HCT116 (cell line): ENCODE measurements at places on chromosomes 1 and 21. TPM values are rescaled to one million over a fixed set of nuclear protein-coding genes. Genes with fewer than 3 reads are reported as not detected.

The TMPRSS15 gene
- not detected for total RNA-seq

GRCh38 chr1:61428146-61428545 is 296.8 kb downstream of the TM2D1 start:
- no peak for DNase-seq
- H3K27ac ChIP-seq, result no peak overlapping the region
- H3K4me1 ChIP-seq, result peaks cover 3% of the 10 kb centered on the region; the same call in 1 of the 2 replicates
- H3K27me3 ChIP-seq, result no peaks in the 10 kb centered on the region

- no peaks in the 10 kb centered on the region; the same call in 1 of the 2 replicates for H3K4me1 ChIP-seq
- H3K27ac ChIP-seq, result no peak overlapping the region
These were observed 2.8 kb downstream of the LAPTM5 start for GRCh38 chr1:30754684-30755171.

The PLEKHG5 gene
- 33.0 TPM for total RNA-seq

DNA sequence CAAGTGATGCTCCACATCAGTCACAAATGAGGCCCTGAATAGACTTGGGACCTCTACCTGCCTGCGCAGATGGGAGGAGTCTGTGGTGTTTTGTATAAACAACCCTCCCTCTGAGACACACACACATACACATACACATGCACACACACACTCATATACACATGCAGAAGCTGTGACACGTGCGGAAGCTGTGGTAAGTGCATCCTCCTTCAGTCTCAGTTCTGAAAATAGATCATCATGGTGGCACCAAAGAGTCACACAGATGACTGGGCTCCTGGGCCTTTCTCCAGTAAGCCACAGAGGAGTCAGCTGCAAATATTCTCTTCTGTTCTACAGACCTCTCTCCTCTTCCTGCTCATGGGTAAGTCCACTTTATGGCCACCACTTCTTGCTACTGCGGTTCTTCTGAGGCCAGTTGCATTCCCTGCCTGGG is at the start of gene LY9:
Gene LY9, plus strand, starts transcription at position 224 of the 433 bp plus-strand sequence. Its CDS starts 14 bp downstream, at position 238.
- no peaks in the 10 kb centered on the region for H3K4me1 ChIP-seq
- no peak for DNase-seq
- no peaks in the 10 kb centered on the region for H3K27me3 ChIP-seq
- H3K4me3 ChIP-seq, result no peak within 1 kb of the TSS

DNA sequence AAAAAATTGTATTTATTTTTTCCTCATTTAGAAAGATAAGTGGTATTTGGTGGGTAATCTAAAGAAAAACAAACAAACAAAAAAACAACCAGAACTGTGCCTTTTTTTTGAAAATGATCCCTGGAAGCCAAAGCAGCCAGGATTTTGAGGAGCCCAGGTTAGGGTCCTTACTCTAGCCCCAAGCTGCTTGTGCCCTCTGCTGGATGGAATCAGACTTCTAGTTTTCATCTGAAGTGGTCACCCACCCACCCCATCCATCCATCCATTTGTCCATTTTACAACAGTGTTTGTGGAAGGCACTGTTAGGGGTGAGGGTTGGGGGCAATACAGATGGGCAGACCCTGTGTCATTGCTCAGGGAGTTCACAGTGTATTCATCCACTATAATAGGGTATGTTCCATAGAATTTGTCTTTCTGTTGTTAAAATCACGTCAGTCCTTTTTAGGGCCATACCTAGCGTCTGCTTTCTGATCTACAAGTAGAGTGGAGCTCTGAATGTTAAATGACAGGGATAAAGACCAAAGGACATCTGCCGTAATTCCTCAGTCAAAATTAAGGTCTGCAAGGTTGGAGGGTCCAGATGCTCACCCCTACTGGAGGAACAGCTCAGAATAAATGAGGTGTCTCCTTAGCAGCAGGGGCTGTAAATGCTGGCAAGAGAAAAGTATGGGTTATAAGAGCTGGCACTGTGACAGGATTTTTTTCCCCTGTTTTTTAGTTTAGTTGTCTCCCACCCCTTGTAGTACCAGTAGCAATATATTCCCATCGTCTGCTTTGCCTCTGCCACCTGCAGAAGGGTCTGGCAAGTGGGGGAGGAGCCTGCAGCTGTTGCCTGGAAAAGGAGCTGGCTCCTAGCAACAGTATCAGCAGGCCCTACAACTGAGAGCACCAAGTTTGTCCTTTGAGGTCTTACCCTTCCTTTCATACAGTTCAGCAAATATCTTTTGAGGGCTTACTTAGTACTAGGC is 3.2 kb downstream of the LRRC42 start:
- no peak overlapping the region for H3K4me3 ChIP-seq
- no peaks in the 10 kb centered on the region for H3K27me3 ChIP-seq
- no peak overlapping the region for H3K27ac ChIP-seq
- no peak for DNase-seq

DNA sequence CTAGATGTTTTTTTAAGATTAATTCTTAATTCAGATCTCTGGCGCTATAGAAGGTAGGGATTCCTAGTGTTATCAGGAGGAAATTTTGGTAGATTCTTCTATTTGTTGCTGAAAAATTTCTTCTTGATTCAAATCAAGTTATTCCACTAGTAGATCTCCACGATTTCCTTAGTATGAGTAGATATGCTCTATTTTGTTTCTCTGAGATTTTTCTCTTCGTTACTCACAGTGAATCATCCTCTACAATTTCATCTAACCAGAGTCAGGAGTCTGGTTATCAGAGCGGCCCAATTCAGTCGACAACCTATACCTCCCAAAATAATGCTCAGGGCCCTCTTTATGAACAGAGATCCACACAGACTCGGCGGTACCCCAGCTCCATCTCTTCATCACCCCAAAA is 18.8 kb upstream of the HAX1 start:
- H3K4me1 ChIP-seq, result no peaks in the 10 kb centered on the region
- no peaks in the 10 kb centered on the region for H3K27me3 ChIP-seq
- no peak overlapping the region for H3K27ac ChIP-seq
- no peak overlapping the region for H3K4me3 ChIP-seq
- H3K36me3 ChIP-seq, result peaks cover 82% of the 10 kb centered on the region

GRCh38 chr1:95119273-95119672 is 2.1 kb downstream of the TLCD4 start:
- H3K36me3 ChIP-seq, result no peaks in the 10 kb centered on the region
- H3K27me3 ChIP-seq, result no peaks in the 10 kb centered on the region
- peaks cover 7% of the 10 kb centered on the region; the same call in 1 of the 2 replicates for H3K4me1 ChIP-seq
- no peak for DNase-seq
- H3K27ac ChIP-seq, result no peak overlapping the region
- H3K4me3 ChIP-seq, result no peak overlapping the region

DNA sequence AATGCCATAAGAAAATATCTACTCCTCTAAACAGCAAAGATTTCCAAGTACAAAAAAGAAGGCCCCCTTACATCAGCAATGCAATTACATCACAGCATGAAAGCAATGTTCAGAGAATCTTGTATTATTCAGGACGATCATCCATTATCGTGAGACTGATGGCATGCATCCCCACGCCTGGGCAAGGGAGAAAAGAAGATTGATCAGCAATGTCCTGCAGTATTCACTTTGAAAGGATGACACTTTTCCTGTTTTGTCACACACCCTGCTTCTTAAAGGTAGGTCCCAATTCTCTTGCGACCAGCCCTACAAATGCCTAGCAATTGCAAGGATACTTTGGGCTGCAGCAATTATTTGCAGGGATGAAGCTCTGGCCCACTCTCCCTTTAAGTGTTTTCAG is 108.7 kb downstream of the TOMM20 start:
- H3K4me1 ChIP-seq, result peaks cover 9% of the 10 kb centered on the region
- no peak overlapping the region for H3K27ac ChIP-seq
- no peak for DNase-seq
- no peak overlapping the region for H3K4me3 ChIP-seq

The TEKT2 gene
- not detected for total RNA-seq

- no peak overlapping the region for H3K4me3 ChIP-seq
- no peaks in the 10 kb centered on the region for H3K4me1 ChIP-seq
- no peak for DNase-seq
- no peak overlapping the region for H3K27ac ChIP-seq
These were observed 43.3 kb upstream of the FCRL4 start for GRCh38 chr1:157641177-157641576.

- H3K27ac ChIP-seq, result no peak within 1 kb of the TSS
- H3K36me3 ChIP-seq, result no peaks in the 10 kb centered on the region
- H3K27me3 ChIP-seq, result no peaks in the 10 kb centered on the region
- H3K4me3 ChIP-seq, result no peak within 1 kb of the TSS
- DNase-seq, result no peak
These were observed at the start of gene COL24A1 for GRCh38 chr1:86156566-86157455. TSS of gene COL24A1 (minus strand) at chr1:86156772. CDS start at chr1:86156396, 376 bp downstream.

DNA sequence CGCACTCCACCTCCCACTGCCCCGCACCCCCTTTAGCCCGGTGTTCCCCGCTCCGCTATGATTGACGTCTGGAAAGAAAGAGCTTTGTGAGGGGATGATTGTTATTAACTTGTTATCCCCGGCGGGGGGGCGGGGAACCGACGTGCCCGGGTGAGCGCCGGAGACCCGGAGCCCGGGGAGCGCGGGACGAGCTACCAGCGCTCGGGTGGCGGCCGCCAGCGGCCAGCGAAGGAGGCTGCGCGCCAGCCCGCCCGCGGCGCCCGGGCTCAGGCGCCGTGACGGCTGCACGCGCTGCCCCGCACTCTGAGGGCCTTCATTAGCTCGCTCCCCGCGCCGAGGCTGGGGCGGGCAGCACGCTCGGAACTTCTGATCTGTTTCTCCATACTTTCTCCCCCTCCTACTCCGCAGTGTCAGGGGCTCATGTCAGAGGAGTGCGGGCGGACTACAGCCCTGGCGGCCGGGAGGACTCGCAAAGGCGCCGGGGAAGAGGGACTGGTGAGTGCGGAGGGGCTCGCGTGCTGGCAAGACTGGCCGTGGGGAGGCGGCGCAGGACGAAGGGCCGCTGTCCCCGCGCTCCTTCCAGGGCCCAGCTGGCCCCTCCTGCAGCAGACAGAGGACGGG is 2.1 kb downstream of the LHX8 start:
- H3K27ac ChIP-seq, result no peak overlapping the region
- peaks cover 19% of the 10 kb centered on the region for H3K27me3 ChIP-seq
- H3K4me1 ChIP-seq, result no peaks in the 10 kb centered on the region
- no peak overlapping the region for H3K4me3 ChIP-seq
- no peaks in the 10 kb centered on the region for H3K36me3 ChIP-seq
- no peak for DNase-seq

DNA sequence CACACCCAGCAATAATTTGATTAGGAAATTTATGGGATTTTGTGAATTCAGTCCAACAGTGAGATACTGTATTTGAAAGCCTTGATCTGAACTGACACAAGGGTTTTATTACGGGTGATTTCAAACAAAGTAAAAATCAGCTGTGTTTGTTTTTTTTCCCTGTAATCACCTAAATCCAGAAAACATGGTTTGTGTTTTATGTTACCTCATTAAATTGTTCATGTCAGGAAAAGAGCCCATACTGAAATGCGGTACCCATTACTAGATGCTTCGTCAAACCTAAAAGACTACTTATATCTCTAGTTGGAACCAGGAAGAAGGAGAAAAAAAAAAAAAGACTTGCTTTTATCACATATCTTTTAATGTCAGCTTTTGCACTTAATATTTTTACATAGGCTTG is 811.9 kb upstream of the RGS18 start:
- H3K27me3 ChIP-seq, result no peaks in the 10 kb centered on the region
- no peaks in the 10 kb centered on the region for H3K36me3 ChIP-seq
- no peaks in the 10 kb centered on the region for H3K4me1 ChIP-seq
- DNase-seq, result no peak
- no peak overlapping the region for H3K4me3 ChIP-seq

GRCh38 chr1:19811206-19811851 is 3.8 kb downstream of the RNF186 start:
- no peaks in the 10 kb centered on the region for H3K27me3 ChIP-seq
- no peaks in the 10 kb centered on the region for H3K4me1 ChIP-seq
- H3K4me3 ChIP-seq, result no peak overlapping the region
- peak; percentile 34 for DNase-seq
- H3K36me3 ChIP-seq, result no peaks in the 10 kb centered on the region
- H3K27ac ChIP-seq, result no peak overlapping the region

The OR2T2 gene
- total RNA-seq, result not detected
